Renal cortex interstitium (tissue), 15 donors: ENCODE measurements at places on chromosomes 5 and 9. TPM values are rescaled to one million over a fixed set of nuclear protein-coding genes. Genes with fewer than 3 reads are reported as not detected.
A peak's percentile ranks its signal among the peaks of the same experiment; 100 is the strongest.

SKP2 gene
- 51.0 TPM for polyA plus RNA-seq

ANKRD55 gene
- 1.2 TPM for polyA plus RNA-seq

FAM153A gene
- polyA plus RNA-seq, result 0.20 TPM

DNA sequence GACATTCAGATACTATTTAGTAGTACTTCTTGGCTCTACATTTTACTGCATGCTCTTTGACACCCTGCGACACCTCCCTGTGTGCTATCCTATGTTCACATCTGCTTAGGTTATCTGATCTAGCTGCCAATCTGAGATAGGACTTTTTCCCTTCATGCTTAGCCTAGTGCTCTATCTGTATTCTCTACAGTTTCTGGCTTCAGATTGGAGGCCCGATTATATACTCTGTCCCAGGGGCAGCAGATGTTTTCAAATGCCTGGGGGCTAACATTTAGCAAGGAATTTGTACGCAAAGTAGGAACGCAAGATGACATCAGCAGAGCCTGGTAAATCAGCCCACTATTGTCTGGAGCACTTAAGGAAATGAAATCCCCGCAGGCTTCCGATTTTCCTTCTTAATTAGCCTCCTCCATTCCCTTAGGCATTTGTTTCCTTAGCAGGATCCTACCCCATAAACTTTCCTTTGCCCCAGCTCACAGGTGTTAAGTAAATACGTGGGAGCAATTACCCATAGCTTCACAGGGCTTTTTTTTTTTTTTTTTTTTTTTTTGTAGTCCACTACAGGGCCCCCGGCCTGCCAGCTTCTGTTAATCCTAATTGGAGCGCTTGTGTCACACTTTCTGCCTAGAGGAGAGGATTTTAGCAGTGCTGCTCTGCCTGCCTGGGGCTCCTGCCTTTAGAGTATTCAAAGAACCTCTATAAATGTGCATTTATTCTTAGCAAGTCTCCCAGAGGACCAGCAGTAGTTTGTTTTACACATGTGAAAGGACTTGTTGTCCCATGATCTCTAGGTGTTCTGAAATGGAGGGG, 61.1 kb upstream of the LPAR1 start:
- DNase-seq, result no peak

GRCh38 chr9:33143241-33143661, 23.9 kb downstream of the B4GALT1 start:
- no peak for DNase-seq

DNA sequence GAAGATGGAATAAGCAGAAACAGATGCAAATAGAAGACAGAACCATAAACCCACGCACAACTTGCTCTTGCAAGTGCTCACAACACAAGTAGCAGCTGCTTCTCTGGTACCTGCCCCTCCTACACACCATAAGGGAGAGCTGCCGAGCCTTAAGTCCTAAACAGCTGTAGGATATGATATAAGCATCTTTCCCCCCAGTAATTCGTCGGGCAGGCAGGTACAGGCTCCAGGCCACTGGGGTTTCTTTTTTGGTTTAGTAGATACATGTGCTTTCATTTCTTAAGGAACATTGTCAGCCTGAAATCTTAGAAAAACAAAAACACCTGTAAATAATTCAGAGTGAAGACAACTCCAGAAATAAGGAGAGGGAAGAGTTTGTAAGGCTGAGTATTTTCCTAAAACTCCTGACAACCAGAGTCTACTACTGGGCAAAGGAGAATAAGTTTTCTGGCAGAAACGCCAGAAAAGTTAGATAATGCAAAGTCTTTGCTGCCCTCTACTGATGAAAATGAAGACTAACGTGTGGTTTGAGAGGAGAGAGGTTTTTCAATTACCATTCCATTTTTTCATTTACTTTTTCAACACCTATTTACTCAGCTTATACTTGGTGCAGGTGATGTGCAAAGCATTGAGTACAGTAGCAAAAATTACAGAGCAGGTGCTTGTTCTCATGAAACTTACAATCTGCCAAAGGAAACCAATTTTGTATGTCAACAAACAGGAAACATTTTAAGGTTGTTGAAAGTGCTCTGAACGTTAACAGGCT, 20.1 kb upstream of the TCERG1 start:
- DNase-seq, result peak; percentile 8
